ENCODE measurements at places on chromosomes 16 and 17. TPM values are rescaled to one million over a fixed set of nuclear protein-coding genes. Genes with fewer than 3 reads are reported as not detected.

SLFN14 gene
- not detected for total RNA-seq

ABCA6 gene
- total RNA-seq: 17.0 TPM

P2RX1 gene
- total RNA-seq: 0.48 TPM

UNC45B gene
- 0.96 TPM for total RNA-seq

ALDOC gene
- total RNA-seq: 212 TPM

PKMYT1 gene
- total RNA-seq: 12.6 TPM
